ENCODE measurements at places on chromosomes 1 and 21.

DNA sequence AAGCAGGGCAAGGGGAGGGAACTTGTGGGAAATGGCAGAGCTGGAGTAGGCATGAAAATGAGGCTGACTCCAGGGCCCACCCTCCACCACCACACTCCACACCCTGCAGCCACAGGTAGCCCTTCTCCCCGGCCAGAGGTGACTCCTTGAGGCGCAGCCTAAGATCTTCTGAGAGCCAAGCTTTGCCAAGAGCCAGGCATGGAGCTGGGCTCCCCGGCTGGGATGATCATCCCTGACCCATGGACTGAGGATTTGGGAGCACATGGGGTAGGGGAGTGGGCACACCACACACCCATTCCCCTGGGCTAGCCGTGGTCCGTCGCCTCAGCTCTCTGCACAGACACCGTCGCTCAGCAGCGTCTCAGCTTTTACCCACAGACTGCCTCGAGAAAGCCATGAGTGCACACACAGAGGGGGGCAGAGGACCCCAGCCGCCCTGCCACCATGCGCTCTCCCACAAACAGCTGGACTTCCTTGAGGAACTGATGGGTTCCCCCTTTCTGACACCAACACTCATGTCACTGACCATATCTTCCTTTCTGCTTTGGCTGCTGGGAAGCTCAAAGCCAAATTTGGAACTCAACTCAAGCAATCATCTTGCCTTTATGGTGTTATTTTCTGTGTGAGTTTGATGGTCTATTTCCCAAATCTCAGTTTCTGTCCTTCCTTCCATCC is 123.6 kb upstream of the RUNX3 start:
- no peak for DNase-seq

DNA sequence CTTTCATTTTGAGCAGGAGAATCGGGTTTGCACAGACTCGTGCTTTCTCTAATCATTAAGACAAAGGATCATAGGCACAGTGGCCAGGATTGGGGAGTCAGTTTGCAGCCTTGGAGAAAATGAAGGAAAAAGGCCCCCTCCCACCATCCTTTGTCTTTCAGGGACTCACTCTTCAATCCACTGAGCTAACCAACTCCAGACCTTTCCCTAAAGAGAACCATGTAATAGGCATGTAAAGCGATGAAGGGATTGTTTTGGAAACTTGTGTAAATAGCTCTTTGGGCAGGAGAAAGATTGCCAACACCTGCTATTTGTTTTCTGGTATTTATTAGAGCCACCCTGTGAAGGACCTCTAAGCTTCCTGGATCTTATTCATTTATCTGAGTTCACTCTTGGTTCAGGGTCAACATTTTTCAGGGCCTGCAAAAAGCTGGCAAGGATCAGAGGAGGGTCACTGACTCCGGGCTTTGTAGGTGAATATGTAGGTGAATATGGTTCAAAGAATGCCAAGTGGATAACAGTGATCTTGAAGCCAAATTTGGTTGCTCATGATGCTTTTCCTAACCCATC is 192.6 kb upstream of the FGGY start:
- DNase-seq, result no peak

- no peak for DNase-seq
Observed at GRCh38 chr1:20448671-20449071, 37.3 kb downstream of the CAMK2N1 start.

DNA sequence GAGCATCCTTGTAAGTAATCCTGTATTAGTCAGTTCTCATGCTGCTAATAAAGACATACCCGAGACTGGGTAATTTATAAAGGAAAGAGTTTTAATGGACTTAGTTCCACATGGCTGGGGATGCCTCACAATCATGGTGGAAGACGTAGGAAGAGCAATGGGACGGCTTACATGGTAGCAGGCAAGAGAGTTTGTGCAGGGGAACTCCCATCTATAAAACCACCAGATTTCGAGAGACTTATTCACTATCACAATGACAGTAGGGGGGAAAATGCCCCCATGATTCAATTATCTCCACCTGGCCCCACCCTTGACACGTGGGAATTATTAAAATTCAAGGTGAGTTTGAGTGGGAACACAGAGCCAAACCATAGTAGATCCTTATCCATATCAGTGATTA is 124.7 kb downstream of the HIVEP3 start:
- no peak for DNase-seq

GRCh38 chr1:36775716-36776115 is 258.6 kb downstream of the GRIK3 start:
- DNase-seq, result no peak

- no peak for DNase-seq
Observed at GRCh38 chr1:59061876-59062275, 235.0 kb upstream of the FGGY start.

GRCh38 chr1:87953732-87954344 is 625.2 kb downstream of the LMO4 start:
- peak; percentile 35 for DNase-seq

- no peak for DNase-seq
Observed at GRCh38 chr1:90745972-90746371, 28.9 kb upstream of the BARHL2 start.

- no peak for DNase-seq
Observed at GRCh38 chr21:29465546-29465945, 166.8 kb downstream of the BACH1 start.

GRCh38 chr1:116168277-116169032 is 57.3 kb downstream of the MAB21L3 start:
- DNase-seq, result peak; percentile 75

GRCh38 chr1:118340928-118341910 is 156.2 kb upstream of the SPAG17 start:
- no peak for DNase-seq

GRCh38 chr1:22038036-22038435 is 14.5 kb upstream of the CDC42 start:
- no peak for DNase-seq

GRCh38 chr21:18769599-18769998 is 366.0 kb upstream of the TMPRSS15 start:
- no peak for DNase-seq

- no peak for DNase-seq
Observed at GRCh38 chr1:180926164-180926981, 13.7 kb downstream of the KIAA1614 start.

DNA sequence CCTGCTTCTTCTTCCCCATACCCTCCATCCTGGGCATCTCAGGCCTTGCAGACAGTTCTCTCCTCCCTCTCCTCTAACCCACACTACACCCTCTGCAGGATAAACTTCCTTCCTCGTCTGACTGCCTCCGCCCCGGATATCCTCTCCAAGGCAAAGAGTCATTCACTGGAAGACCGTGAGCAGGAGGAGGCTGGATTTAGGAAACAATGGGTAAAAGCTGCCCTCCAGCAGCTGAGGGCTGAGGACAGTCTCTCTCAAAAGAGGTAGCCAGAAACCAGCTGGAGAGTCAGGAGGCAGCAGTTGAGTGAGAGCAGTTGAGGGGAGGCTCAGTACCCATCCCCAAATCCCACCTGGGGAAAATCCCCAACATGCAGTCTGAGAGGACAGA is 1.4 kb downstream of the CSRP1 start:
- DNase-seq, result no peak

- DNase-seq, result no peak
Observed at GRCh38 chr1:2101531-2101930, 51.3 kb downstream of the PRKCZ start.

DNA sequence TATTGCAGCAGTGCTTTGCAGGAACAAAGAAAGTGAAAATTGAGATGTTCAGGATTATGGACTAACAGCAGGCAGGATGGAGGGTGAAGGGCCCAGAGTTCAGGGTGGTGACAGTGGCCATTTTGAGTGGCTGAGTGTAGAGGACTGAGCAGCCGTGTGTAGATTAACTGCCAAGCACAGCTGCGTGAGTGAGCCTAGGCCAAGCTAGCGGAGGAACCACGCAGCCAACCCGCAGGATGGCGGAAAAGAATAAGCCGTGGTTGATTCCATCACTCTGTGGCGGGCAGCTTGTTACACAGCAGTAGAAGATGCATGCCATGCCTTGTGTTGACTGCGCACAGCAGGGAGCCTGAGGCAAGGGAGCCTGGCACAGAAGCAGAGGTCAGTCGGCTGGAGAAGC is 102.5 kb upstream of the KIF26B start:
- DNase-seq, result no peak

DNA sequence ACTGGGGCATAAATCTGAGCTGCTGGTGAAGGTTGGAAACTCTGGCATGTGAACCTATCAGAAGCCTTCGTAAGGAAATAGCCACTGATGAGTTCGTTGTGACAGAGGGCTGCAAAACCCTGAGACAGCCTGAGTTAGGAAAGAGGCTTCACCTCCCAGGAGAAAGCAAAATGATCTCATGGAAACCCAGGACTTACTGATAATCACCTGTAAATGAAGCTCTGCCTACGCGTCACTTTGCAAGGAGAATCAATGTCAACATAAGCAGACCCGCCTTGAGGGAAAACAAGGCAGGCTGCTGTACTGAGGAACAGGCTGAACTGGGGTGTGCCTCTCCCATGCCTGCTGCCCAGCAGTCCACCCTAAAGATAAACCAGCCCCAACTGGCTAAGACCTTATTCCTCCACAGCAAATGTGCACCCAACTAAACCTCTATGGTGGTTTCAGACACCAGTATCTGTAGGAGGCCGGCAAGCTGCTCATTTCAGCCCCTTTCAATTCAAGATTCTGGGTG is 46.8 kb upstream of the SLC44A3 start:
- no peak for DNase-seq

DNA sequence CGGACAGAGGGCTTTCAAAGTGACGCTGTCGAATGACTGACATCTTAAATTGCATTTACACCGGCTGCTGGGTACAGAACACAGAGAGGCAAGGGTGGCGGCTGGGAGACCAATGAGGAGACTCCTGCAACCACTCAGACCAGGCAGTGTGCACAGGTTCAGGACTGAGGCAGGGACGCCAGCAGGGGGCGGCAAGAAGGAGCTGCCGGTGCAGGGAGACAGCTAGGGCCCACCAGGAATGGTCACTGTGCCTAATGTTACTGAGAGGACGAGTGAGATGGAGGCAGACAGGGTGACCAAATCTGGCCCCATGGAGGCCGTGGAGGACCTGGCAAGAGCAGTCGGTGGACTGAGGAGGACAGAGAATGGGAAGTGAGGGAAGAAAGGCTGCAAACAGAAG is 23.5 kb downstream of the GLIS1 start:
- DNase-seq, result no peak

GRCh38 chr1:9238550-9238949 is 4.0 kb downstream of the H6PD start:
- no peak for DNase-seq

DNA sequence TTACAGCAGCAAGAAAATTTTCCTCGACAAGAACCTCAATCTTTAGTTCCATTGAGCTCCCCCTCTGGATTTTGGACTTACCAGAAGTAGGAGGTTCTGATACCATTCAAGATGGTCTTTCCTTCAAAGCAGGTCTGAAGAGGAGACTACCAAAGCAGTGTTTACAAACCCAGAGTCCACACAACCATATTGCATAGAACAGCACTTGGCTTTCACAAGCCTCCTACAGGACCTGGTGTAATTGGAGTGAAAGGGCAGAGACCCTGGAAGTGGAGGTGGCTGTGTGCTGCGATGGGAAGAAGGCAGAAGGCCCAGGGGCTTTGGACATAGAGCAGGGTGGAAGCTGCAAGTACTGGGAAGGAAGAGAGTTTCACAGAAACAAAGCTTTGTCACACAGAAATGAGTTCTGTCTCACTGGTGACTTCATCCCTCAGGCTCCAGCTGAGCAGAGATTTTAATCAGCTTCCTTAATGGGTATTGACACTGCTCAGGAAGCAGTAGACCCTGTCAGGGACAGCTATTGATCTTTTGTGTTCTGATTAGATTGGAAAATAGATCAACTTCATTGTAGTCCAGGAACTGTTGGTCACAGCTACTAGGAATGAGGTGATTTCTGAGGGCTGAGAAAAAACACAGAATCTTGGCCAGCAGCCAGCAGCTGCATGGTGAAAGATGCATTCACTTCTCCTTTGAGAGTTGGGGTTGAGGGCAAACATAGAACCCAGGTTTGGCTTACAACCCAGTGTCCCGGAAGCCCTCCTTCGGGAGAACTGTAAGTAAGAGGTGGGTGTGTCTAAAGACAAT is 124.0 kb downstream of the SYT2 start:
- no peak for DNase-seq

- DNase-seq, result peak; percentile 41
Observed at GRCh38 chr1:244796719-244797406, 38.6 kb upstream of the COX20 start.

GRCh38 chr1:39852214-39852791 is 31.0 kb downstream of the TRIT1 start:
- DNase-seq, result no peak
